Pulmonary artery endothelial cell (primary cell): ENCODE measurements at places on chromosomes 2 and 18. TPM values are rescaled to one million over a fixed set of nuclear protein-coding genes. Genes with fewer than 3 reads are reported as not detected.

GRCh38 chr2:100757621-100758394 lies 62.1 kb upstream of the NPAS2 start:
- DNase-seq, result peak; percentile 45

Gene GRP
- not detected in 2 replicates for total RNA-seq

DNA sequence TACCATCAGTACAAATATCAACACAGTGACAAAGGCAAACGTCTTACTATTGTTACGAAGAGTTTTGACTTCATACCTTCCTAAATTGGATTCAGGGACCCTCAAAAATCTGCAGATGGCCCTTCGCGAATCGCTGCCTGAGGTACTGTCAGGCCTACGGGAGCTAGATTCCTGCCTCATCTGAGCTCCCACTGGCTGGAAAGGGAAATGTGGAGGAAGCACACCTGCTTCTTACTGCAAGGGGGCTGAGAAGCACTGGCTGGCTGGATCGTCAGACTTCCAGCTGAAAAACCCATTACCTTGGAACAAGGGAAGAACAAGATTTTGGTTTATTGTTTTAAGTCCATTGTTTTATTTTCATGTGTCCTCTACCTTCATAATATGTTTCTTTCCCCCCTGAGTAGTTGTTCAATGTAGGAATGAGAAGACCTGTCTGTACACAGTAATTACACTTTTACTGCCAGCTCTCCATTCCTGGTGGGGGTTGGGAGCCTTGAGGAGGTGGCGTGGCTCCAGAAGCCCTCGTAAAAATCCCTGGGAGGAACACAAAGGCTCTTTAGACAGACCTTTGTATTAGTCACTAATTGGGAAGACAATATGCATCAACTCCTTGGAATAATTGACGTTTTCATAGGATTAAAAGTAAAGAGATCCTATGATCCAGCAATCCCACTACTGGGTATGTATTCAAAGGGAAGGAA lies 124.1 kb upstream of the NOSTRIN start:
- no peak for DNase-seq

DNA sequence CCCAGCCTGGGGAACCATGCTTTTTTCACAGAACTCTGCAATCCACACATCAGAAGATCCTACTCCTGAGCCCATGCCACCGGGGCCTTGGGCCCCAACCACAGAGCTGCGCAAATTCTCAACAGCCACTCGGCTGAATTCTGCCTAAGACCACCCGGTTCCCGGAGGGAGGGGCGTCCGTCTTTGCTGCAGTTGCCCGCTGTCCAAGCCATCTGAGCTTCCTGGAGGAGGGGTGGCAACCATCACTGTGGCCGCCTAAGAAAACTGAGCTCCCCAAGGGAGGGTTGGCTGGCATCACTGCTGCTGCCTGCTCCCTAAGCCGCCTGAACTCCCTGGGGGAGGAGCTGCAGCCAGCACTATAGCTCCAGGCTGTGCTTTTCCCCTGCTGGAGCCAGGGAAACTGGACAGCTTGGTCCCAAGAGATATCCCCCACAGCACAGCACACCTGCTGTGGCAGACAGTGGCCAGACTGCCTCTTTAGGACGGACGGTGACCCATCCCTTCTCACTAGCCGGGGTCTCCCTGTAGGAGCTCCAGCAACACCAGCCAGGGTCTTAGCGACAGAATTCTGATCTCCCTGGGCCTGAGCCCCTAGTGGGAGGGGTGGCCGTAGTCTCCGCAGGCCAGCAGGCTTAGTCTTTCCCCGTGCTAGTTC lies 1411.6 kb upstream of the CDH2 start:
- DNase-seq, result no peak

GRCh38 chr2:240425236-240425615 lies 10.2 kb upstream of the GPC1 start:
- DNase-seq, result no peak

DNA sequence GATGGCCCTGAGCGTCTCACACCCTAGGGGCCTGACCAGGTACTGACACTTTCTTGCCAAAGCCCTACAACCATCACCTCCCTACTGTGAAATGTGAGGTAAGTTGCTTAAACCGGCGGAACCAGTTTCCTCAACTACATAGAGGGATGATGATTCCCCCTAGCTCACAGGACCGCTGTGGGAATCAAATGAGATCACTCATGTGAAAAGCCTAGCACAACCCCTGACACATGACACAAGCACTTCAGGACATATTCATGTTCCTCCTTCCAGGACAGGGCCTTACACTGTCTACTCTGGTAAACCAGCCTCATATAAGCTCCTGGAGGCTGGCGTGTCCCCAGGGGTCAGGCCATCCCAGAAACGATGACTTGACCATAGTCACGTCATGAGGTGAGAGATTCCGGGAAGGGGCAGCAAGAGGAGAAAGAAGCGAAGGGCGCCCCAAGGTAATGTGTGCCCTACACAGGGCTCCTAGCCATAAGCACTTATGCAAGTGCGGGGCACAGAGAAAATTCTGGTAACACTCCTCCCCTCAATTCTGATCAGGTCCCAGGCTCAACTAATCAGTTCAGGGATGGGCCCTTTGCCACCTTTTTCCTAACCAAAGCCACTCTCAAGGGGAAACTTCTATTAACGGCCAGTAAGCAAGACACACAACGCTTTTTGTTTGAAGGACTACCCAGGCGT lies 49.5 kb downstream of the C2orf42 start:
- no peak for DNase-seq

DNA sequence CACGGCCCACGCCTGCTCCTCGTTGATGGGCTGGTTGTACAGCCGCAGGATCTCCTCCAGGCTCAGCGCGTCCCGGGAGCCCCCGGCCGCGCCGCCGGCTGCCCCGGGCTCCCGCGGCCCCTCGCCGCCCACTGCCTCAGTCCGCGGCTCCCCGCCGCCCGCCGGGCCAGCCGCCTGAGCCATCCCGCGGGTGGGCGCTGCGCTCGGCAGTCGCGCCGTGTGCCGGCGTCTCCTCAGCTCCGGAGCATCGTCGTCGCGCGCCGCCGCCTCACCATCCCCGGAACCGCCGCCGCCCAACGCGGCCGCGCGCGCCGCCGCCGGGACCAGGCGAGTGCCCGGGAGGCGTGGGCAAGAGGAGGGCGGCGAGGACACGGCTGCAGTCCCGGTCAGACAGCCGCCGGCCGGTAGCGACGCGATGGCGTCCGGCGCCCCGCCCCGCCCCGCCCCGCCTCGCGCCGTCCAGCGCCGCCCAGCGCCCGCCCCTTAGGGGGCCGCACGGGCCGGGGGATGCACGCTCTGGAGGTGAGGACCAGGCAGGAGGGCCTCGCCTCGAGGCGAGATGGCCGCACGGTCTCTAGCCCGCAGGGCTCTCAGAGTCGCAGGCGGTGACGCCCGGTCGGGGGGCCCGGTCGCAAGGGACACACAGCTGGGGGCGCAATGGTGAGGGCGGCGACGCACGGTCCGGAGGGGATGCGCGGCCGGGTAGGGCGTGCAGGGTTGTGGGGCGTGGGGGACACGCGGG lies at the start of gene SPIRE1:
Gene SPIRE1, minus strand, starts transcription at position 424 of the 742 bp plus-strand sequence. Its CDS starts 241 bp downstream, at position 183.
- DNase-seq, result no peak

Gene SAP130
- total RNA-seq, result 3.1 and 5.1 TPM in 2 replicates

DNA sequence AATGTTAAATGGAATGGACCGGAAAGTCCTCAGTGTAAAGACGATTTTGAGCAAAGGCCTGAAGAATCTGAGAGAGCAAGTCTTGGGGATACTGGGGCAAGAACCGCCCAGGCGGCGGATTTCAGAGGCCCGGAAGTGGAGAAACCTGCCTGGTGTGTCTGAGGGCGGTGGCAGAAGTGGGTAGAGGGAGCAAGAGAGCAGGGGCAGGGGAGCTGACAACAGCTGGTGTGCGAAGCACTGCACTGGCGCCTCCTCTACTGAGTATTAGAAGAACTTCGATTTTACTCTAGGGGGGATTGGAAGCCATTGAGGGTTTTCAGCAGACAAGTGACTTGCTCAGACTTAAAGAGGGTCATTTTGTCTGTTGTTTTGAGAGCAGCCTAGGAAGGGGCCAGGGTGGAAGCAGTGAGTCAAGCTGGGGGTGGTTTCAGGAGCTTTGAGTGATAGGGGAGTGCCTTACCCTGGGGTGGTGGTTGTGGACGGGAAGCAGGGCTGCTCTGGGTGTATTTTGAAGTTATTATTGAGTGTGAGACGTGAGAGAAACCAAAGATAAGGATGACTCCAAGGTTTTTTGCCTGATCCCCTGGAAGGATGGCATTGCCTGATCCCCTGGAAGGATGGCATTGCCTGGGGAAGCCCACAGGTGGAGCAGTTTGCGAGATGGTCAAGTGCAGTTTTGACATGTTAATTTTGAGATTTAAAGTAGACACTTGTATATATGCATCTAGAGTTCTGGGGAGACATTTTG lies 52.5 kb downstream of the ZNF236 start:
- no peak for DNase-seq

GRCh38 chr2:168742258-168742932 lies 60.0 kb upstream of the NOSTRIN start:
- DNase-seq, result no peak

- no peak for DNase-seq
Measured at GRCh38 chr18:1884623-1885022, 686.7 kb downstream of the METTL4 start.
